ENCODE measurements at places on chromosomes 12 and 14.

- DNase-seq = no peak
Measured at GRCh38 chr14:54652188-54652587, 85.3 kb downstream of the SAMD4A start.

DNA sequence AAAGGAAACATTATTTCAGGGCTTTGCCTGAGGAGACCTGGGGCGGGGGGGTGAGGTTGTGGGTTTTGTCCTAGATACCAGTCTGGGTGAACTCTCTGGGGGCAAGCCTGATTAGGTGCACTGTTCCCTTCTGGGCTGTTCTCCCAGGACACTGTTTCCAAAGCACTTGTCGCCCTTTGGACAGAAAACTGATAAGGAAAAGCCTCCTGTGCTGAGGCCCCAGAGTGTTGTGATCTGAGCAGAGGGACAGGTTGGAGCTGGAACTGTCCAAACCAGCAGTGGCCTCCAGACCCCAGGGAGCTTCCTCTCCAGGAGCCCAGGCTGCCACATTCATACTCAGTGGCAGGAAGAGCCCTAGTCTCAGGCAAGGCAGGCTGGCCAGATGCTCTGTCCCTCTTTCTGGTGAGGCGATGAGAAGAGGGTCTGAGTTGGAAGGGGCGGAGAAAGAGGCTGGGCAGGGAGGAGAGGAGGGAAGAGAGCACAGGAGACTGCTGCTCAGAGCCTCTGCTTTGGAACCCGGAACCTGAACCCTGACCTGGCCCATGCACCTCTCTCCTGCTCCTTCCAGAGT lies 1.9 kb downstream of the GALNT16 start:
- DNase-seq = no peak

GRCh38 chr12:66763467-66763866 lies 84.6 kb upstream of the GRIP1 start:
- no peak for DNase-seq

DNA sequence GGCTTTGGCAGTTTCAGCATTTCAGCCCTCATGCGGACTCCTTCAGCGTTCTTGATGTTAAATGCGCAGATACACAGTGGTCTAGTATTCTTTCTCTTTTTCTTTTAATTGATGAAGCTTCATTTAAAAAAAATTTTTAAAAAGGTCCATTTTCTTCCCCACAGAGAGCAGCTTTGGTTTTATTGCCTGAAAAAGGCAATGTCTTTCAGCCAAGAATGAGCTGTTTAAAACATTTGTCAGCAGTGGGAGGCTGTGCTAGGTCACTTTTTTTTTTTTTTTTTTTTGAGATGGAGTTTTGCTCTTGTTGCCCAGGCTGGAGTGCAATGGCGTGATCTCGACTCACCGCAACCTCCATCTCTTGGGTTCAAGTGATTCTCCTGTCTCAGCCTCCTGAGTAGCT lies 13.5 kb downstream of the KMT5A start:
- no peak for DNase-seq

- no peak for DNase-seq
Measured at GRCh38 chr14:104803912-104804410, 3.1 kb downstream of the ZBTB42 start.

GRCh38 chr12:18206198-18206597 lies 55.1 kb upstream of the PIK3C2G start:
- no peak for DNase-seq

GRCh38 chr12:111270774-111271173 lies 98.1 kb downstream of the PHETA1 start:
- DNase-seq = no peak

GRCh38 chr12:131137009-131137835 lies 183.5 kb downstream of the ADGRD1 start:
- no peak for DNase-seq

GRCh38 chr14:96088911-96089310 lies 49.7 kb downstream of the C14orf132 start:
- DNase-seq = no peak

Data from stimulated activated CD8-positive, alpha-beta memory T cell treated with anti-CD3 and anti-CD28 coated beads, Interleukin-7, amount 100 ng/mL, for 1 hour (primary cell).